ENCODE measurements at places on chromosomes 5 and 9. TPM values are rescaled to one million over a fixed set of nuclear protein-coding genes. Genes with fewer than 3 reads are reported as not detected.

Gene GCNT4
- 4.1 TPM for total RNA-seq

GRCh38 chr5:35672995-35673394 lies 55.3 kb downstream of the SPEF2 start:
- DNase-seq, result peak; percentile 3

GRCh38 chr5:117055517-117055916 lies 480.9 kb upstream of the SEMA6A start:
- DNase-seq, result no peak

GRCh38 chr9:37987467-37987981 lies 81.5 kb downstream of the SHB start:
- no peak for DNase-seq

DNA sequence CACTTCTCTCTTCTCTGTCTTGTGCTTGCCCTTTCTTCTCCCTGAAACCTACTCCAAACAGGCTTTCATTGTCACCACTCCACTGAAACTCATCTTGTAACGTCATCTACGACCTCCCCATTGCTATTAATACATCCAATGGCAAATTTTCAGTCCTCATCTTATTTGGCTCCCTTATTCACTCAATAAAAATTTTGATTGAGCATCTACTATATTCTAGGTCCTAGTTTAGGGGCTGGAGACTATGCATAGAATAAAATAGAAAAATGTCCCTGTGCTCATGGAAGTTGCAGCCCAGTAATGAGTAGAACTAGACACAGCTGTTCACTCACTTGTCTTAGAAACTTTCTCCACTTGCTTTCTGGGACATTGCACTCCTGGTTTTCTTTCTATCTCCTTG lies 24.9 kb upstream of the FSTL4 start:
- no peak for DNase-seq

Gene OTP
- total RNA-seq, result not detected

- DNase-seq, result no peak
Observed at GRCh38 chr5:4159681-4160080, 564.0 kb downstream of the IRX1 start.

Gene SLC36A2
- total RNA-seq, result not detected

DNA sequence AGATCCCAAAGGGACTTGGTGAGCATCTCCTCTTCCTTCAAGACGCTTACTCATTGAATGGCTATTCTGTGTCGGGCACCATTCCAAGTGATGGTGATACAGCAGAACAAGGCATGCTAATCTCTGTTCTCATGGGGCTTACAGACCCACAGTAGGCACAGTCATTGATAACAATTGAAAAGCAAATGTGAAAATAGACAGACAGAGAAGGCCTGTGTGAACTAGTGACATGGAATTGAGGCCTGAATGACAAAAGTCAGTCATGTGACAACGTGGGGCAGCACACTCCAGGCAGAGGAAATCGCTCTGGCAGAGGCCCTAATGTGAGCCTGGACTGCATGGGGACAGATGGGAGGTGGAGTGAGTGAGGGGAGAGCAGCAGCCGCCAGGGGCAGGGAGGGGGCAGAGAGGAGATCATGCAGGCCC lies 70.7 kb upstream of the CPLX2 start:
- peak; percentile 47 for DNase-seq

GRCh38 chr9:93427655-93428379 lies 23.7 kb upstream of the FAM120A start:
- DNase-seq, result no peak

DNA sequence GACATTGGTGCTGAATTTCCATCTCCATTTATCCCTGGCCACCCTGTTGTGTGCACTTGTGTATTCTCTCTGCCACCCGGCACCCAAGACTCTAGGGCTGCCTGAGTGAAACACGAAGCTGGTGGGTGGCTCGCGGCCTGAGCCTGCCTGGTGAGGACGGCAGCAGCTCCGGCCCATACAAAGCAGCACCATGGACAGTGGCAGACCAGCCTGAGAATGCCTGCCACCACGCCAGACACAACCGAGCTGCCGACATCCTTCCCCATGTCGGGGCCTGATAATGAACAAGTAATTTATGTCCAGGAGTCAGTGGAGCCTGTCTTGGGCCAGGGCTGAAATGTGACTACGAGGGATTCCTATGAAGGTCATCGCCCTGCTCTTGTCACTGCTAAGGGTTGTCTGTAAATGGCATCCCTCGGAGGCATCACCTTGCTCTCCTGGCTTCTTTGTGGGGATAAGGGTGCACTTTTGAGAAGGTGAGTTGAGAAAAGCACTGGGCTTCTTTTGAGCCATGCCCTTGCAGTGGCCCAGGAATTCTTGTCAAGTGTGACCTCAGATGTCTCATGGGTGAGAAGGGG lies 175.7 kb downstream of the MELK start:
- peak; percentile 87 for DNase-seq

GRCh38 chr5:136026636-136027035 lies 2.2 kb upstream of the TGFBI start:
- no peak for DNase-seq

Gene IL5
- total RNA-seq, result not detected

GRCh38 chr5:151223447-151224264 lies at the start of gene CCDC69:
Gene CCDC69 (minus strand): TSS chr5:151224092. CDS start chr5:151223970, 122 bp downstream.
- DNase-seq, result peak; percentile 92

Measured in H7 (cell line).